AG09309 (cell line): ENCODE measurements at places on chromosomes 3 and 15.
A peak's percentile ranks its signal among the peaks of the same experiment; 100 is the strongest.

- DNase-seq, result no peak
Measured at GRCh38 chr15:70254311-70254869, 156.7 kb upstream of the TLE3 start.

GRCh38 chr3:60801307-60801706 lies 449.9 kb downstream of the FHIT start:
- DNase-seq, result no peak

- DNase-seq, result no peak
Measured at GRCh38 chr3:197427021-197427420, 128.6 kb upstream of the DLG1 start.

DNA sequence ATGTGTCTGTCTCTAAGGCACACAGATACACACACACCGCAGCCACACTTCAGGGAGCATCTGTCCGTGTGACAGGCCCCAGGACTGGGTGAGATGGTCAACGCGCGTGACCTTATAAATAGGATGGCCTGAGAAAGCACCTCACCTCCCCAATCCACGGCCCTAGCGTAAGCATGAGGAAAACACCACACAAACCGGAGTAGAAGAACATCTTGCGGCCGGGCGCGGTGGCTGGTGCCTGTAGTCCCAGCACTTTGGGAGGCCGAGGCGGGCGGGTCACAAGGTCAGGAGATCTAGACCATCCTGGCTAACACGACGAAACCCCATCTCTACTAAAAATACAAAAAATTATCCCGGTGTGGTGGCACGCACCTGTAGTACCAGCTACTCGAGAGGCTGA lies 1.6 kb downstream of the NIPA1 start:
- DNase-seq, result no peak

GRCh38 chr15:68775671-68776476 lies 44.8 kb downstream of the ANP32A start:
- no peak for DNase-seq

GRCh38 chr3:24683633-24684384 lies 189.2 kb upstream of the THRB start:
- peak; percentile 62 for DNase-seq

- peak; percentile 7 for DNase-seq
Measured at GRCh38 chr15:70400766-70401541, 303.2 kb upstream of the TLE3 start.

DNA sequence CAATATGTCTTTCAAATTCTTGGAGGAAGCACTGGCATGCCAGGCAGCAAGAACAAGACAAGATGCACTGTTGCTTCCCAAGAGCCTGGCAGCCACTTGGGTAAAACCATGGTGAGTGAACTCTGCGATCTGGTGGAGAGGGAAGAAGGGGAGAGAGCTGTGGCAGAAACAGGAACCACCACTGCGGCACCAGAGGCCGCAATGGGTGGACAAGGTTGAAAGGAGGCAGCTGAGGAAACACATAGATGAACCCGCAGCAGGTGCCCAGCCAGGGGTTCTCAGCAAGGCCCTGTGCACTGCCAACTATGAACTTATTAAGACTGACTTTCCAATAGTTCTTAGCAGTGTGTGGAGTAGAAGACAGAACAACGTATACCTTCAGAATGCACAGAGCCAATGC lies 48.2 kb upstream of the CCDC54 start:
- no peak for DNase-seq

DNA sequence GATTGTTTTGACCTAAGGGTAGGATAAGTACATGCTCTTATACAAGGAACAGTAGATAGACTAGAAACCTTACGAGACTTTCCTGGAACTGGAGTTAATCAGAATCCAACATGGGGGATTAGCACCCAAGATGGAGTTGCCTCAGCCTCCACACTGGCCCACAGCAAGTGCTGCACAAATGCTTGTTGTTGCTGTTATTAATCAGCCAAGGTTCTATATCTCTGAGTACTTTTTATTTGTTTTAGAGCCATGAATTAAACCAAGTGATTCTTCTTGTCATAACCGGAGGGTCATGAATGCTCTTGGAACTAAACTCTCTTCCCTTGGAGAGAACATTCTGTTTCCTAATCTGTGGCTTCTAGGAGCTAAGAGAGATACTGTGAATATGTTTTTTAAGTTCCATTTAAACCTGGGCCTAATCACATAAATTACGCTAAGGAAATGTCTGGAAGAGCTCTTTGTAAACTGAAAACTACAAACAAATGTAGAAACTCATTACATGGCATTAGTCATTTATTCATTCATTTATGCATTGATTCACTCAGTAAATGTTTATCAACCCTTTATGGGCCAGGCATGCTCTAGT lies 5.7 kb upstream of the IL16 start:
- no peak for DNase-seq

- peak; percentile 46 for DNase-seq
Measured at GRCh38 chr3:177468816-177469215, 271.5 kb upstream of the TBL1XR1 start.

DNA sequence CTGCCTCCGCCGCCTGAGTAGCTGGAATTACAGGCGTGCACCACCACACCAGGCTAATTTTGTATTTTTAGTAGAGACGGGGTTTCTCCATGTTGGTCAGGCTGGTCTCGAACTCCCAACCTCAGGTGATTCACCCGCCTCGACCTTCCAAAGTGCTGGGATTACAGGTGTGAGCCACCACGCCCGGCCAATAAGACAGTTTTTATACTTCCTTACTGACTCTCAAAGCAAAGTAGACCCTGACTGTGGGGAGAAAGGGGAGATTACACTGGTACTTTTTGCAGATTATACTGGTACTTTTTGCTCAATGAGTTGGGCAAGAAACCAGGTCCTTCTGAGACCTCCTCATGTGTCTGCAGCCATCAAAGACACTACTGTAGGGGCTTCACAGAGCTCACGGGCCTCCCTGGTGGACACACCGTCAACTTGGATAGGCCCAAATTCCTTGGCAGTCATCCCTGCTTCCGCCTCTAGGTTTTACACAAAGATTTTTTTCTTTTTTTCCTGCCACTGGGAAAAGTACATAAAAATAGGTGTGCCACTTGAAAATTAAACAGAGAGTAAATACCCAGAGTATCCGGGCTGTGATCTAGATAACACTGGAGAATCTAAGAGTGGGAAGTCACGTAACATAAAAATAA lies 143.3 kb upstream of the WNT5A start:
- DNase-seq, result no peak

DNA sequence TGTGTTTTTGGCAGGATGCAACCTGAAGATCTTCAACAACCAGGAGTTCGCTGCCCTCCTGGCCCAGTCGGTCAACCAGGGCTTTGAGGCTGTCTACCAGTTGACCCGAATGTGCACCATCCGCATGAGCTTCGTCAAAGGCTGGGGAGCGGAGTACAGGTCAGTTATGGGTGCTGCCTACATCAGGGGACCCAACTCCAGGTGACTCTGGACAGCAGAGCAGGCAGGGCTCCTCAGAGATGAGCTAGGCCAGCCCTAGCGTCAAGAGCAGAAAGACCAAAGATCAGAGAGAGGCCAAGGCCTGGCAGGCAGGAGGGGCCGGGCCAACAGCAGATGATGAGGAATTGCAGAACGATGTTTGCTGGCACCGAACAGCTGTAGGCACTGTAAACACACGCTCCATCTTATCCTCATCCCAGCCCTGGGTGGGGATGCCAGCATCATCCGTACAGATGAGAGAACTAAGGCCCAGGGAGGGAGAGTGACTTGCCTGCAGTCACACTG lies 67.1 kb downstream of the AAGAB start:
- DNase-seq, result no peak

GRCh38 chr3:119586733-119587172 lies 7.5 kb downstream of the ADPRH start:
- DNase-seq, result no peak

DNA sequence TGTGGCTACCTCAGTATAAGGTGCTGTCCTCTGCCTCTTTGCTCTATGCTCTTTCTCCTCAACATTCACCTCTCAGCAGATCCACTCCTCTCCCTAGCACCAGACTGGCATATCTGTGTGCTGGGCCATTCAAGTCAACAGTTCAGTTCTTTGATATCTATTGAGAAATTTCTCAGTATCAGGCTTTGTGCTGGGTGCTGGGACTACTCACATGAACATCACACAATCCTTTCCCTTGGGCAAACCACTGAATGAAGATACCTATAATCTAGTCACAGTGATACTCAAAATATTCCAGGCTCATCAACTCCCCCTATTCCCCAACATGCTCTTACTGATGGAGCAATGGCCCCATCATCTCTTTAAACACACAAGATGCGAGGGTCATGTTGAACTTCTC lies 120.8 kb downstream of the RPL22L1 start:
- DNase-seq, result no peak

GRCh38 chr3:141234283-141234682 lies 2.7 kb downstream of the PXYLP1 start:
- no peak for DNase-seq

- DNase-seq, result no peak
Measured at GRCh38 chr15:50906954-50907600, 1.4 kb upstream of the AP4E1 start.

DNA sequence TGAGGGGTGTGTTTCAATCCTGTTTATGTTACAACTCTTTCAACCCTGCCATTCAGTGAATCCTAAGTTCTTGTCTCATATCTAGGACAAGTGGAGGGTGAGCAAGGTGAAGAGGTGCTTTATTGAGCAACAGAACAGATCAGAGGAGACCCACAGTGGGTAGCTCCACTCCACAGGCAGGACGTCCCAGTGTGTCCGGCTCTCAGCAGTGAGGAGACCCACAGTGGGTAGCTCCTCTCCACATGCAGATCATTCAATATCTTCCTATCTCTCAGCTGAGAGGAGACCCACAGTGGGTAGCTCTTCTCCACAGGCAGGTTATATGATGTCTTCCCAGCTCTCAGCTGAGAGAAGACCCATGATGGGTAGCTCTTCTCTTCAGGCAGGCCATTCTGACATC lies 556.7 kb downstream of the SI start:
- no peak for DNase-seq

DNA sequence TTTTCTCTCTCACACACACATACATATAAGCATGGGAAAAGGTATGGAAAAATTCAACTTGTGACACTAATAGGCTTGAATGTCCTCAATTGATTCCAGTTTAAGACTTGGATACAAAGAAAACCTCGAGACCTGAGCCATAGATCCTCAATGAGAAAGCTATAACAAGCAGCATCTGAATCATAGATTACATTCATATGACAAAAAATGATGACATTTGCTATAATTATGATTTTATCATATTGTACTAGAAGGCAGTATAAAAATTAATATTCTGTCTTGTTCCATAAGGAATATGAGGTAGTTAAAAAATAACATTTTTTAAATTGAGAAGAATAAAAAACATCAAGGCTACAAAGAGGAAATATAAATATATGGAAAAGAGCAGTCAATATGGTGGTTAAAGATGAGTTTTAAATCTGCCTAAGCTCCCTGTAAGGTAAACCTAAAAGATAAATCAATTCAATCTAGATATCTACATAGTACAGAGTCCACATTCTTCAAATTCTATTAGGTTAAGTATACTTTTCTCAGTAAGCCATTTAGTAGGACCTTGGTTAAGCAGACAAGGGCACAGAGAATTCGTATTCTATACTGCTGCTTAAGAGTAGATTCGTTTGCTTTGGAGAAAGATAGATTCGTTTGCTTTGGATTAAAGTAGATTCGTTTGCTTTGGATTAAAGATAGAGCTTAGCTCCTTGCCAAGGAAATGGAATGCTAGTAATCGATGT lies 175.7 kb downstream of the STAG1 start:
- no peak for DNase-seq
